ENCODE measurements at places on chromosomes 3 and 15.

DNA sequence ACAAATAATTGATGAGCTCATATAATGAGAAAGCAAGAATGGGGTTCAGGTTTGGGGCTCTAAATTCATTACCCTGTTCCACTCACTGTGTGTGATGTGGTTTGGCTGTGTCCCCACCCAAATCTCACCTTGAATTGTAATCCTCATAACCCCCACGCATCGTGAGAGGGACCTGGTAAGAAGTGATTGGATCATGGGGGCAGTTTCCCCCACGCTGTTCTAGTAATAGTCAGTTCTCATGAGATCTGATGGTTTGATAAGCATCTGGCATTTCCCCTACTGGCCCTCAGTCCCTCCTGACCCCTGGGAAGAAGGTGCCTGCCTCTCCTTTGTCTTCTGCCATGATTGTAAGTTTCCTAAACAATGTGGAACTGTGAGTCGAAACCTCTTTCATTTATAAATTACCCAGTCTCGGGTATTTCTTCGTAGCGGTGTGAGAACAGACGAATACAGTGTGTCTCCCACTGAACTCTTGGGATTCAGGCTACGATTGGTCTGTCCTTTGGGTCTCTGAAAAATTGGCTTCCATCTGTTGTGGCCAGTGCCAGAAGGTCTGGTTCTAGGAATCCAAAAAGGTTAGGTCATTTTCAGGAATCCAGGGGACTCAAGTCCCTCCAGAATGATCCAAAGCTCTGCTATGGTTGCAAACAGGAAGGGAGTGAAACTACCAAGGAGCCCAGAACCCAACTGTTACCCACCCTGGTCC, 87.7 kb downstream of the XXYLT1 start:
- no peak for DNase-seq

GRCh38 chr3:119013951-119014350, 20.7 kb downstream of the IGSF11 start:
- no peak for DNase-seq

DNA sequence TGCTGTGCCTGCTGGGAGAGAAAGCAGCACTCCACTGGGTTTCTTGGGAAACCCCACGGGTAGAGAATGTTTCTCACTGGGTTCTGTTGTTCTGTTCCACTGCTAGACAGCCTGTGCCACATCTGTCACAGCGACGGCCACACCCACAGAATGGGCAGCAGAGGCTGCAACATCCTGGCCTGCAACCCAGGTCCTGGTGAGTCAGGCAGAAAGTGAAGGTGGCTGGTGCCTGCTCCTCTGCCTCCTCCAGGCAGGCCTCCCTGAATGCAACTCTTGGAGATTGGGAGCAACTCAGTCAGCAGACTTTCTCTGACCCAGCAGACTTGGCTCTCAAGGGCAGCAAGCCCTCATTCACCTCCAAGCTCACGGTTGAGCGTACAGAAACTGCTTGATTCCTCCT, 13.0 kb downstream of the C3orf18 start:
- no peak for DNase-seq

DNA sequence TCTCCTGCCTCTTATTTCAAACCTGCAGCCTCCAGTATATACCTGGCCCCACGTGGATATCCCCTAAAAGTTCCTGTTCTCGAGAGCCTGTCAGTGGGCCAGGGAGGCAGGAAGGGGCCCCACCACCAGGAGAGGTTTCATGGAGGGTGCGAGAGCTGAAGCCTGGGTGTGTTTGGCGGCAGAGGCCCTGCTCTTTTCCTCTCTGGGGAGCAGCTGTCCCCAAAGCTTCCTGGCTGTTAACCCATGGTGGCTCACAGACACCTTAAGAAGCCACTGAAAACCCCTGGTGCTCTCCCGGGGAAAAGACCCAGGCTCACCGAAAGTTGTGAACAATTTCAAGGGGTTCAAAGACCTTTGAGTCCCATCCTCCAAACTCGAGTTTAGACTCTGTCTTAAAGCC, 1.1 kb downstream of the PRRT3 start:
- no peak for DNase-seq

GRCh38 chr3:130916507-130917167, 22.8 kb downstream of the ATP2C1 start:
- no peak for DNase-seq

DNA sequence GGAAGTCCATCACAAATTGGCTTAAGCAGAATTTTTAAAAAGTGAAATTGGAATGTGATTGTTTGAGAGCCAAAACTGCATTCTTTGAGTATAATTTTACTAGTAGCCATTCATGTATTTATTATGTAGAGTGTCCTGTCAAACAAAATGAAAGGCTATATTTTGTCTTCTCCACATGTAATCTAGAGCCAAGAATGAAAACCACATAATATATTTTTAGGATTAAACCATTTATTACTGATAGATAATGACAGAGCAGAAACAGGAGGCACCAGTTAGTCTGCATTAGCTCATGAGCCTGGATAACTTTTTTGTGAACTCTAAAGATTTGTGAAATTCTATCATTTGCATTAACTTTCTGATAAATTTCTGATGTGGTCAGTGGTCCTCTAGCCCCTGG, 130.2 kb downstream of the FILIP1L start:
- DNase-seq = no peak

DNA sequence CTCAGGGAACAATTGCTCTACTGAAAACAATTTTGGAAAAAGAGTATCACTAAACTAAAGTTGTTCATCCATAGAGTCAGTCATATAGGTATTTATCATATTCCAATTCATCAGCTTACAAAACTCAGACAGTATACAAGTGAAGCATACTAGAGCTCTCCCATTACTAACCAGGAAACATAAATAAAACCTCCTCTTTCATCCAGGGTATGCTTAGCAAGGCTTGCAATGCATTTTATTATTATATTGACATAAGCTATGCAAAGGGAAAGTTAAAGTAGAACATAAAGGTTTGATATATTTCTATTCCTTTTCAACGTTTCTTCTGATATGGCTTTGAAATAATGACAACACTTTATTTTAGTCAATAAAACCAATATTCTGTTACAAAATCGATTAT, 106.7 kb downstream of the GOLIM4 start:
- no peak for DNase-seq

- no peak for DNase-seq
Measured at GRCh38 chr3:36874424-36874823, 70.4 kb downstream of the TRANK1 start.
